Left colon (tissue), 2 donors: ENCODE measurements at places on chromosomes 2 and 18. TPM values are rescaled to one million over a fixed set of nuclear protein-coding genes. Genes with fewer than 3 reads are reported as not detected.

HOXD12 gene
- total RNA-seq: not detected

STK39 gene
- total RNA-seq: 50.4 TPM

GRCh38 chr2:80529466-80530165 lies 225.1 kb upstream of the LRRTM1 start:
- DNase-seq: no peak

DNA sequence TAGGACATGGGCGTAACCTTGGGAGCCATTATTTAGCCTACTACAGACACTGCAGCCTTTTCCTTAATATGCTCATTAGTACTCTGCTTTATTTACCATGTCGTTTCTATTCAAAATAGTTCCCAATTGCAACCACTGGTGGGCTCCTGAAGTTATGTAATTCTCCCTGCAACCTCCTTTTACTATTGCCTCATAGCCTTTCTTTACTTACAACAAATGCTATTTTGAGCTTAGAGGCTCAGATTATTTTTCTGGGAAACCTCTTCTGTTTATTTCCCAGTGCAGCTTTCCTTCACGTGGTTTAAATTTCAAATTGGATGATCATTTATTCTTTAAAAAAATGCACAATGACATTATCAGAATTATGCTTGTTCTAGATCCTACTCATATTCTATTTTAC lies 492.3 kb upstream of the TMEFF2 start:
- DNase-seq: no peak

DNA sequence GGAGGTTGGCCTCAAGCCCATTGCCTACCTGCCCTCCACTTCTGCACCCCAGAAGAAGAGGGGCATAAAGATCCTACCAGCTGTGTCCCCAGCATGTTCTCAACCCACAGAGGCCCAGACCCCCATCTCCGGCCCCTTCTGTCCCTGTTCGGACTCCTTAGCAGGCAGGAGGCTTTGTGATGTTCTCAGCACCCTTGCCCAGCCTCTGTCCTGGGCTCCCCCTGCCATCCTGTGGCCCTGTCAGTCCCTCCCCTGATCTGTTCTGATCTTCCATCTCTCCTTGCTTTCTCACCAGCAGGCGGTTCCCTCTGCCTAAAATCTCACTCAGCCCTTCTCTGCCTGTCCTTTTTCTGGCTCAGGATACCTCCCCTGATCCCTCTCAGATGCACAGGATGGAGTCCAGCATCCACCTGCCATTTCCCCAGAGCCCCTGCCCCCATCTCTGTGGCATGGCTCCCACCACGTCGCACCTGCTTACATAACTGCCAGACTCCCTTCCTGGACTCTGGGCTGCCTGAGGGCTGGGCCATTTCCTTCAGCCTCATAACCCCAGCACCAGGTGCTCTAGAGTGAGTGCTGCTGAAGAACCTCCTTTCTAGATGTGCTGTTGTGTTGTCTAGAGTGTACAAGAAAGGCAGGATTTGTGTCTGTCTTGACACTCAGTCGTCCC lies 134.0 kb downstream of the CTIF start:
- no peak for DNase-seq

- no peak for DNase-seq
Observed at GRCh38 chr2:199273042-199273511, 184.7 kb downstream of the SATB2 start.

DNA sequence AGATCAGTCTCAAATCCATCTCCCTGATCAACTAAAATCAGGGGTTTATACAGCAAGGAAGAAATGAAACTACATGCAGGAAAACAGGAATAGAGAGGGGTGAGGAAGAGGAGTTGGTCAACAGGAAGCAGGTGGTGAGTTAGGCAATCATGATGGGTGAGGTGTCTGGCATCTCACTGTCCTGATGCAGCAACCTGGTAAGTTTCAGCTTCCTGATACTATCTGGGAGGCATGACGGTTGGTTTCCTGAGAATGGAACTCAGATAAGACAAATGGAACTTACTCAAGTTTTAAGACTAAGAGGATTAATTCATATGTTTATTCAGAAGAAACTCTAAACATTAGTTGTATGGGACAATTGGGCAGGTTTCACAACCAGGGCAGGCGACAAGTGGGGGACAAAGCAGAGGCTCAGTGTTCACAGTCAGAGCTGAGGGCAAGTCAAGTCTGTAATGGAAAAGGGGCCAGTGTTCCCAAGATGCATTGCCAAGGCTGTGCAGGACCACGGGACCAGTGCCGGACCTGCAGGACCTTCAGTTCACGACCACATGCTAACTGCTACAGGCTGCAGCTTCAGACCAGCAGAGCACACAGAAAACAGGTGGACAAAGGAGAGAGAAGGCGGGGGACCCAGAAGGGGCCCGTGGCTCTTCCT lies 17.7 kb upstream of the GALM start:
- DNase-seq: no peak

- DNase-seq: no peak
Observed at GRCh38 chr2:46684661-46685060, 205.3 kb downstream of the TMEM247 start.

DNA sequence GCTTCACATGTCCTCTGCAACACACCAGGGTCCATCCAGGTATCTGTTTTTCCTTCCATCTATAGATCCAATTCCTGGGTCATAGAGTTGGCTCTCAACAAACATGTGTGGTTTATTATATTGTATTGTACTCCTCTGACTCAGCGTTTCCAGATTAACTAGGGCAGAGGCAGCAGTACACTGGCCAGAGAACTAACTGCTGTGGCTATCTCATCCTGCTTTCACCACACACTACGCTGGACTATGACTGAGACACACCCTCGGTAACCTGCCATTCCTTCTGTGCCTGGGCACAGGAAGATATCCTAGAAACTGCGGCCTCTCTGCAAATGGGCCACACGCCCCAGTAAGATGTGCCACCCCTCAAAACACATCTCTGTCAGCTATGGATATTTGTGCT lies 159.8 kb upstream of the STK17B start:
- DNase-seq: peak; percentile 39

- DNase-seq: no peak
Observed at GRCh38 chr2:190879474-190880377, 895 bp upstream of the GLS start.

DNA sequence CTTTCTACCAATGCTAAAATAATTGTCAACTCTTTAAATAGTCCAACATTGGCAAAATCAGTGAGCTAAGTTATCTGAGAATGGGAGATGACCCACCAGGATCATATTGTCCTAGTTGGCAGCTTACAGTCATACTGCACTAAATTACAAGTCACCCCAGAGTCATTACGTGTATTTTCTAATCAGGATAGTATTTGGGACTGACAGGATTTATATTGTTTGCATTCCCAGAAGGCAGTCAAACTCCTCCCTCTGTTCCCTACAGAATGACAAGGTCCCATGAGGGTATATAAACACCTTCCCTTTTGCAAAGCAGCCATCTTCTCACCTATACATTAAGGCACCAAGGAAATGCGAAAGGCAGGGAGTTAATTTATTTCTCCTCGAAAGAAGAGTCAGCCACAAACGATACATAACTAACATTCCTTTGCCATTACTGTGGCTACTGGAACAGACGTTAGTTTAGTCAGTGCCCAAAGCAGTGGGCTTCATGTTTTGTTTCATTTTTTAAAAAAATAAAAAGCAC lies 125.3 kb downstream of the ANTXR1 start:
- DNase-seq: no peak
